ENCODE measurements at places on chromosomes 1 and 21.

DNA sequence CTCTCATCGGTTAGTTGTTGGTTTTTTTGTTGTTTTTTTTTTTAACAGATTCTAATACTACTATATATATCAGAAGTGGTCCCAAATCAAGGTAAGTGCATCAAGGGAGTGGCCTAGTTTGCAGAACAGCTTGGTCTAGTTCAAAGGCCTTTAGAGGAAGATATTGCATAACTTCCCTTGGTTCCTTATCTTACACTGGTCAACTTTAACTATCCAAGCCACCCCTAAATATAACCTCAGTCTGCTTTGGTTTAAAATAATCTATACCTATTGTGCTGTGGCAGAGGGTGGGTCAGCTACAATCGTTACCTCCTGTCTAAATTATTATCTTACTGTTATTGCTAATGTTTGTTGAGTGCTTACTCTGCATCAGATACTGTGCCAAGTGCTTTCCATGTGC is 6.9 kb downstream of the S100A12 start:
- no peak for DNase-seq

GRCh38 chr1:167440776-167441175 is 77.6 kb downstream of the CD247 start:
- no peak for DNase-seq

DNA sequence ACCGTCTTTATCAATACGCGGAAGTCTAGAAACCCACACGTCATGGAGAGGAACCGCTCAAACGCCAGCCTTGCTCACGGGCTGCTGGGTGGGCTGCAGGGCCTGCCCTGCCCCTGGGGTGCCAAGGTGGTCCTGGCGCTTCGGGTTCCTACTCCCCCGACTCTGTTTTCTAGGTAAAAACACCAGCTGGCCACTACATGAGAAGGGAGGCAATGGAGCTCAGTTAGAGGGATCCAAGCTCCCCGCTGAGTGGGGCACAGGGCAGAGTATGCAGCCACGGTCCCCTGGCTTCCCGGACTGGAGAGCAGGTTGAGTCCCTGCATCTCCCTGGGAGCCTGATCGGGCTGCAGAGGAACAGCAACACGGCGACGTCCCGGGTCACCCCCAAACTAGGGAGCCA is 41.2 kb upstream of the RIPK4 start:
- DNase-seq, result no peak

- DNase-seq, result no peak
Observed at GRCh38 chr1:244084763-244085162, 33.7 kb downstream of the ZBTB18 start.

DNA sequence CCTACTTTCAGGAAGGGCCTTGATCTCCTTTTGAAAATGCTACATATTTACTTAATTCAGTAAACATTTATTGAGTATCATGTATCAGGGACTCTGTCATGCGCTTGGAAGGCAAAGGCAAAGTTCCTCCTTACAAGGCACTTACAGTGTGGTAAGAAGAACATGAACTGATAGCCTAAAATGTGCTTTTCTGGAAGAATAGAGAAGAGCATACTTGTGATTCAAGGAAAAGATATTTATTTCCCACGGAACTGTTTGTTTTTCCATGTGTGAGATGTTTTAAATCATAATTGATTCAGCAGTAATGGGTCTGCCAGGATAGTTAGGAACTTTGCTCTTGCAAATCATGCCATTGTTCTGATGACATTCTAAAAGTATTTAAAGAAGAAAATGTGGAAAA is 110.1 kb upstream of the ZNHIT6 start:
- no peak for DNase-seq

DNA sequence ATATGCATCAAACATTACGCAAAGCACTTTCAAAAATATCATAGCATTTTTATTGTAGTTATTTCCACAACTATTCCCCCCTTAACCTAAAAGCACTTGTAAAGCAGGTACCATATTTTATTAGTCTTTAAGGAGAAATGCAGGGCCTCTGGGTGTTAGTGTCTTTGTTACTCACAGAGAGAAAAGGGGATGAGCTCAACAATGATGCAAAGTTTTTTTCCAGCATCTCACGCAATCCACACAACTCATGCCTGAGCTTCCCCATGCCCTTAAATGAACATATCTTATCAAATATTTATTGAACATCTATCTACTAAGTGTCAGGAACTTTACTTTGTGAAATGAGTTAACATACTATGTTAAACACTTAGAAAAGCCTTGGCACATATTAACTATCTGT is 50.6 kb downstream of the BEND5 start:
- DNase-seq, result no peak

All from NCI-H446 treated with DMSO at 0.1 percent for 48 hours (cell line).